T-helper 2 cell (primary cell): ENCODE measurements at places on chromosomes 16 and 17.

DNA sequence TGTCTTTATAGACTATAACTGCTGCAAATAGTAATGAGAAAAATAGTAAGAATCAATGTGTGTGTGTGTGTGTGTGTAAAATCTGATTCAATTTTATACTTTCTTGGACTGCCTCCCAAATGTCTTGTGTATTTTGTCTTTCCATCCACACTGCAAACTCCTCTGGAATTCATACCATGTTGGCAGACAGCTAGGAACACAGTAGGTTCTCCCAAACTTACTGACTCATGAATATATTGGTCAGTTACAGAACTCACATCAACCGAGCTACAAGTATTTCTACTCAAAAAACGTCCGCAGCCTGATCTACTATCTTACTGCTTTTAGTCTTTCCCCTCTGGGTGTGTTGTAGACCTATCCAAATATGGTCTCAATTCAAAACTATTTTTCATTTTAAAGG, 542.7 kb upstream of the PSMD7 start:
- DNase-seq: no peak

DNA sequence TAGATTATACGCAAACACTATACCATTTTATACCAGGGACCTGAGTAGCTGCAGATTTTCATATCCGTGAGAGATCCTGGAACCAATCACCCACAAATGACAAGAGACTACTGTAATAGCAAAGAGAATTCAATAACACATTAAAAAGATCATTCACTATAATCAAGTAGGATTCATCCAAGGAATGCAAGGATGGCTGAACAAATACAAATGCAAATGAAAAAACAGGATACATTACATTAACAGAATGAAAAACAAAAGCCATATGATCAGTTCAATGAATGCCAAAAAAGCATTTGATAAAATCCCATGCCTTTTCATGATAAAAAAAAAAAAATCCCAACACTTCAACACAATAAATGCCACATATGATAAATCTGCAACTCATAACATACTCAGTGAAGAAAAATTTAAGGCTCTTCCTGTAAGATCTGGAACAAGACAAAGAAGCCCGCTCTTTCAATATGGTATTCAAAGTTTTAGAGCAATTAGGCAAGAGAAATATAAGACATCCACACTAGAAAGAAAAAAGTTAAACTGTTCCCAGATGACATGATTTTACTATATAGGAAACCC, 29.0 kb downstream of the N4BP1 start:
- DNase-seq: no peak

DNA sequence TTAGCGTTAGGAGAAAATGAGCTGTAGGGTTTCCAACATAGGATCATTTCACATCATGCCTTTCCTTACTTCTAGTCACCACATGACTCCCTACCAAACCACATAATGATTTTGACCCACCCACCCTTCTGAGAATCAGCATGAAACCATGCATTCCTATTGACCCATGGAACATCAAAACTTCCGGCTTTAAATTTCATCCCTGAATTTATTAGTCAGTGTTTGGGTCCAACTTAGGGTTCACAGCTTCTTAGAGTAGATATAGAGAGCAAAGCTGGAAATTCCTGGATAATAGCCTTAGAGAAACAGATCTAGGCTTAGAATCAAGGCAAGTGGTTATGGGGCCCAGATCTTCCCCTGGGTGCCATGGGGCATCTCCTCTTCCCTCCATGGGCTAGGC, 162.6 kb downstream of the TOX3 start:
- no peak for DNase-seq

GRCh38 chr16:78528265-78528664, 428.8 kb downstream of the WWOX start:
- no peak for DNase-seq

DNA sequence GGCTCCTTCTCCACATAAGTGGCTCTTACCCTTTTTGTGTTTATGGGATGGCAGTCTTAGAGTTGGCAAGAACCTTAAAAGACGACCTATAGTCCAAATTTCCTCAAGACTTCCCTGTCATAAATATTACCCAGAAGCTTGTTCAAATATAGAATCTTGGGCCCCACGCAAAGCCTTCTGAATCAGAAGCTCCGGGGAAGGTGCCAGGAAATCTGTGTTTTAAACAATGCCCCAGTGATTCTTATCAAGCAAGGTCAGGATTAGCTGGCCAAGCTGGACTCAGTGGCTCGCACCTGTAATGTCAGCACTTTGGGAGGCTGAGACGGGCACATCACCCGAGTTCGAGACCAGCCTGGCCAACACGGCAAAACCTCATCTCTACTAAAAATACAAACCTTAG, 85.7 kb downstream of the TIMM22 start:
- no peak for DNase-seq

- DNase-seq: no peak
These were observed 1.2 kb downstream of the IRF8 start for GRCh38 chr16:85900027-85900792.

- no peak for DNase-seq
These were observed 33.1 kb upstream of the CRISPLD2 start for GRCh38 chr16:84786605-84787262.

DNA sequence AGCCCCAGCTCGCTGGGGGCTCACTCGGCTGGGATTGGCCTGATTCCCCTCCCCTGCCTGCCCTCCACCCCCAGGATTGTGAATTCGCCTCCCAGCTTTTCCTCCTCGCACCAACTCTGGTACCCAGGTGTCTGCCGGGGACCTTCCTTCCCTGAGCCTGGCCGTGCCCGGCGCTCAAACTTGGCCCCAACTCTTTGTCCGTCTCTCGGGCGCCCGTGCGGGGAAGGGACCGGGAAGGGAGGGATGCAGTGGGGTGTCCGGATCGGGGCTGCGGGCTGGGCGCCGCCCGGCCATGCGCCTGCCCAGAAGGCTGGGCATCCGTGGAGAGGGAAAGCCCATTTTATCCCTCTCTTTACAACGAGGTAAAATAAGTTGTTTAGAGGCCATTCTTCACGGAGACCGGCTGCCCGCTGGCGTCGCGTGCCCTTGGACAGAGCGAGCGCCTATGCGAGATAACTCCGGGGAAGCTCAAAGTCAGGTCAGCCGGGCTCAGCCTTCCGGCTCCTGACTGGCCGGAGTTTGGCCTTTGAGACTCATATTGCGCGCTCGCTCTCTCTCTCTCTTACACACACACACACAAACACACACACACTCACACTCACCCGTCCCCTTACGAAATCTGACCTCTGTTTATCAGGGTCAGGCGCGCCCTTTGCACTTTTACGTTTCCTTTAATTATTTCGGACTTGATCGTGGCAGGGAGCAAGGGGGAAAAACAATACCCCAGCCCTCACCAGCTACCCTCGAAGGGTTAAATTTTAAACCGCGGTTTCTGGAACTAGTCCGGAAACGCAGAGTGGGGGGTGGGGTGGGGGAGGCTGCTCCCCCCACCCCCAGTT, 774 bp upstream of the MAF start:
- no peak for DNase-seq

DNA sequence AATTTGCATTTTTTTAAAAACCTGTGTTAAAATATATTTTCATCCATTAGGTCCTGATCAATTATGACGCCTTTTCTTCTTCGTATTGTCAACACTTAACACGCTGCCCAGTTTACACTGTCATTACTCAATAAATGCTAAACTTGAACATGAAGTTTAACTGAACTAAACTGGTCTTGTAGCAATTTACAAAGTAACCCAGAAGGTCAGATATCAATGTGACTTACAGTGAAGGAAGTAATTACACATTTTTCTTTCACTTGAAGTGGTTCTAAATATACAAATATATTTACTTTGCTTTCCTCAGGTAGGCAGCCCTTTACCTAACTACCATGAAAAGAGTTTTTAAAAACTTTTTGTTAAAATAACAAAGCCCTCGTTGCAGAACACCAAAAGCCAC, 256.5 kb upstream of the AXIN2 start:
- no peak for DNase-seq

- no peak for DNase-seq
These were observed 680 bp downstream of the ZNF629 start for GRCh38 chr16:30786115-30786935.

GRCh38 chr17:3961564-3962047, 2.6 kb downstream of the ATP2A3 start:
- DNase-seq: peak; percentile 73
